ENCODE measurements at places on chromosomes 6 and 20. TPM values are rescaled to one million over a fixed set of nuclear protein-coding genes. Genes with fewer than 3 reads are reported as not detected.

DNA sequence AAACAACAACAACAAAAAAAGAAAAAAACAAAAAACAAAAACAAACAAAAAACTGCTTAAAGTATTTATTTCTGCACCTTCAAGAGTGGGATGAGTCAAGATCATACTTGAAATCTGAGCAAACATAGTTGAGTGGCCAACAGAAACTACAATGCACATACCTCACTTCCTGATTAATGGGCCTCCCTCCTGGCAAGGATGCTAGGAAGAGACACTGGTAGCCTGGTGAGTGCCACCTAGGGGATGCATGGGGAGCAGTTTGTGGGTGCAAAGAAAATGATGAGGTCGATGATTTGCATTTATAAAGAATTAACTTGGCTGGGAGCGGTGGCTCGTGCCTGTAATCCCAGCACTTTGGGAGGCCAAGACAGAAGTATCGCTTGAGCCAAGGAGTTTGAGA, 808.1 kb downstream of the MAFB start:
- DNase-seq, result no peak
- peaks cover 14% of the 10 kb centered on the region for H3K36me3 ChIP-seq
- H3K27me3 ChIP-seq, result no peaks in the 10 kb centered on the region
- no peak overlapping the region for H3K4me3 ChIP-seq
- H3K27ac ChIP-seq, result no peak overlapping the region

SYS1 gene
- 15.4 TPM for total RNA-seq

DNA sequence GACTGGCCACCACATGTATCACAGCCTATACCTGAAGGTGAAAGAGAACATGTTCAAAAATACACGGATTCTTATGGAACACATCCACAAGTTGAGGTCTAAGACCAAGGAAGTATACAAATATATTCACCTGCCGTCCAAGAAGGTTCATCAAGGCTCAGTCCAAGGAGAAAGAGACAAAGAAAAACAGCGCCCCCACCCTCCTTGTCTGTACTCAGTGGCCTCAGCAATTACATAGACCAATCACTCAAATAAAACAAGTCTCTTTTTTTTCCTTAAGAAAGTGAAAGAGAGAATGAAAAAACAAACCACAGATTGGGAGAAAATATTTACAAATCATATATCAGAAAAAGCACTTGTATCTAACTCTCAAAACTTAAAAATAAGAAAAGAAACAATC, 19.5 kb downstream of the CPXM1 start:
- H3K4me3 ChIP-seq, result no peak overlapping the region
- no peak overlapping the region for H3K27ac ChIP-seq
- no peak for DNase-seq
- H3K4me1 ChIP-seq, result no peaks in the 10 kb centered on the region
- no peaks in the 10 kb centered on the region for H3K36me3 ChIP-seq

DNA sequence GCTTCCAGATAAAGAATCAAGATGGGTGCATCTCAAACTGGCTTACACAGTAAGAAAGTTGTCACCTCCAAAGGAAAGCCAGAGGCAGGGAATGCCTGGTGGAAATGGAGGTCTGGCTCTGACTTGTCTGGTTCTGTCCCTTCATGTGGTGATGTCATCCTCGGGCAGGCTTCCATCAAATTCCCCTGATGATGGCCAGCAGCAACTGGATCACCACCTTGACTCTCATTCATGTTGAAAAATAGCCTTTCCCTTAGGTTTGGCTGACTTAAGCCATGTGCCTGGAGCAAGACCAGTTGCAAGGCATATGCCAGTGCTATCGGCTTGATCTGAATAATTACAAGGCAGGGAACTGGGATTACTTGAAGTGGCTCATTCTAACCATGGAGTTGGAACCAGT, 28.8 kb downstream of the IMPG1 start:
- H3K27ac ChIP-seq, result no peak overlapping the region
- no peak overlapping the region for H3K4me3 ChIP-seq
- peaks cover 23% of the 10 kb centered on the region for H3K4me1 ChIP-seq
- H3K27me3 ChIP-seq, result peaks cover 10% of the 10 kb centered on the region
- no peaks in the 10 kb centered on the region for H3K36me3 ChIP-seq

GUCA1A gene
- 10.9 TPM for total RNA-seq

- H3K27me3 ChIP-seq, result no peaks in the 10 kb centered on the region
- no peaks in the 10 kb centered on the region for H3K36me3 ChIP-seq
- peak overlapping the region; percentile 74 for H3K27ac ChIP-seq
- peak overlapping the region; percentile 32 for H3K4me3 ChIP-seq
- peaks cover 78% of the 10 kb centered on the region for H3K4me1 ChIP-seq
- no peak for DNase-seq
Observed at GRCh38 chr6:159978291-159979135, 9.6 kb downstream of the IGF2R start.

- DNase-seq, result no peak
- H3K36me3 ChIP-seq, result peaks cover 9% of the 10 kb centered on the region
Observed at GRCh38 chr6:85251300-85251699, 198.6 kb upstream of the NT5E start.

DNA sequence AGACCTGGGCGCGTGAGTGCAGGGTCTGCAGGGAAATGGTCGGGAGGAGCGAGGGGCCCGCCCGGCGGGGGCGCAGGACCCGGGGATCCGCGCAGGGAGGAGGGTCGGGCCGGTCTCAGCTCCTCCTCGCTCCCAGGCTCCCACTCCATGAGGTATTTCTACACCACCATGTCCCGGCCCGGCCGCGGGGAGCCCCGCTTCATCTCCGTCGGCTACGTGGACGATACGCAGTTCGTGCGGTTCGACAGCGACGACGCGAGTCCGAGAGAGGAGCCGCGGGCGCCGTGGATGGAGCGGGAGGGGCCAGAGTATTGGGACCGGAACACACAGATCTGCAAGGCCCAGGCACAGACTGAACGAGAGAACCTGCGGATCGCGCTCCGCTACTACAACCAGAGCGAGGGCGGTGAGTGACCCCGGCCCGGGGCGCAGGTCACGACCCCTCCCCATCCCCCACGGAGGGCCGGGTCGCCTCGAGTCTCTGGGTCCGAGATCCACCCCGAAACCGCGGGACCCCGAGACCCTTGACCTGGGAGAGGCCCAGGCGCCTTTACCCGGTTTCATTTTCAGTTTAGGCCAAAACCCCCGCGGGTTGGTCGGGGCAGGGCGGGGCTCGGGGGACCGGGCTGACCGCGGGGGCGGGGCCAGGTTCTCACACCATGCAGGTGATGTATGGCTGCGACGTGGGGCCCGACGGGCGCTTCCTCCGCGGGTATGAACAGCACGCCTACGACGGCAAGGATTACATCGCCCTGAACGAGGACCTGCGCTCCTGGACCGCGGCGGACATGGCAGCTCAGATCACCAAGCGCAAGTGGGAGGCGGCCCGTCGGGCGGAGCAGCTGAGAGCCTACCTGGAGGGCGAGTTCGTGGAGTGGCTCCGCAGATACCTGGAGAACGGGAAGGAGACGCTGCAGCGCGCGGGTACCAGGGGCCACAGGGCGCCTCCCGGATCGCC, 54.2 kb upstream of the HLA-A start:
- DNase-seq, result peak; percentile 71
- peak overlapping the region; percentile 72 for H3K4me3 ChIP-seq
- H3K27ac ChIP-seq, result no peak overlapping the region

DNA sequence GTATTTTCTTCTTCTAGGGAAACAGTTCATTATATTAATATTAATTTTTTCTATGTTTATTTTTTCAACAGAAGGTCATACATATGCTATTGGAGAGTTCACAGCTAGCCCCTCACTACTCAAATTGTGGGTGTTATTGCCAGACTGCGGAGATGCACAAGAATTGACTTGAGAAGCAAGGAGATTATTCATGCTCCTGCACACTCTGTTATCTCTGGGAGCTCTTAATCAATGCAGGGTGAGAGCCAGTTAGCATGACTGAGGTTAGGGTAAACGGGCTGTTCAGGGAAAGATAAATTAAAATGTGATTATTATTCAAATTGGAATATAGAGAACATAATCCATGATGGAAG, 48.9 kb upstream of the DEFB112 start:
- no peaks in the 10 kb centered on the region for H3K36me3 ChIP-seq
- H3K4me3 ChIP-seq, result no peak overlapping the region
- H3K4me1 ChIP-seq, result 0 out of 2 replicates have a peak, but pooled peaks cover 3% of the 10 kb centered on the region
- DNase-seq, result no peak

DNA sequence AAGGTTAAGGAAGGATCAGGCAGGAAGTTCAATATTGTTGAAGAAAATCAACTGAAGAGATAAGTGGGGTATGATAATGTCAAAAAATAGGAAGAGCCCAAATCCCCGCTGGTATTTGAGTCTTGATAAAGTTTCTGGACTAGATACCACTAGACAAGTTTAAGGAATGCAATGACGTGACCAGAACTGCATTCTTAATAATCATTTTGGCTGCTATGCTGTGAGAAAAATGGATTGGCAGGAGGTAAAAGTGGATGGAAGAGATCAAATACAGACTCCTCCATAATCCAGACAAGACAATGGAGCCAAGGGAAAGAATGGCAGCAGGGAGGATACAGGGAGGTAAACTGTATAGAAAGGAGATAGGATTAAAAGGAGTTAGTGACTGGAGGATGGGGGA, 128.2 kb downstream of the COL12A1 start:
- H3K4me1 ChIP-seq, result peaks cover 7% of the 10 kb centered on the region
- no peak overlapping the region for H3K4me3 ChIP-seq
- no peaks in the 10 kb centered on the region for H3K27me3 ChIP-seq
- DNase-seq, result no peak

- H3K27ac ChIP-seq, result peak overlapping the region; percentile 6
- H3K4me1 ChIP-seq, result peaks cover 7% of the 10 kb centered on the region
- peaks cover 28% of the 10 kb centered on the region for H3K27me3 ChIP-seq
- H3K36me3 ChIP-seq, result no peaks in the 10 kb centered on the region
Observed at GRCh38 chr20:62470001-62470400, 5.8 kb downstream of the GATA5 start.

DNA sequence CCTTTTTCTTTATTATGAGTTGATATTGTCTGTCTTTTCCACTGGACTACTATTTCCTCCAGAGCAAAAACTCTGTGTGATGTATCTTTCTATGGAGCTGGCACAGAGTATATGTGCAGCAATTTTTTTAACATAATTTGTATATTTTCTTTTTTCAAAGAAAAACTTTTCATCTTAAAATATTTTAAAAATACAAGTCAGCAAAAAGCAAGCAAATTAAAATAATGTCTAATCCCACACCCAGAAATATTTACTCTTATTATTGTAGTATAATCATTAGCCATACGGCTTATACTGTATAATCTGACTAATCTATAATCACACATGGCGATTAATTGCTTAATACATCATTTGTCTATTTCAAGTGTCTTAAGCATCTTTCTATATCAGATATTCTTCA, 49.7 kb upstream of the BTN3A2 start:
- H3K4me3 ChIP-seq, result peak overlapping the region; percentile 88
- no peaks in the 10 kb centered on the region for H3K27me3 ChIP-seq
- DNase-seq, result no peak
- H3K4me1 ChIP-seq, result peaks cover 6% of the 10 kb centered on the region

GRCh38 chr6:90835596-90836212, 248.8 kb upstream of the MAP3K7 start:
- DNase-seq, result no peak
- no peak overlapping the region for H3K27ac ChIP-seq
- no peak overlapping the region for H3K4me3 ChIP-seq
- H3K36me3 ChIP-seq, result peaks cover 3% of the 10 kb centered on the region
- H3K4me1 ChIP-seq, result no peaks in the 10 kb centered on the region
- no peaks in the 10 kb centered on the region for H3K27me3 ChIP-seq

ASXL1 gene
- total RNA-seq, result 20.7 TPM

PCK1 gene
- 0.17 TPM for total RNA-seq

DNA sequence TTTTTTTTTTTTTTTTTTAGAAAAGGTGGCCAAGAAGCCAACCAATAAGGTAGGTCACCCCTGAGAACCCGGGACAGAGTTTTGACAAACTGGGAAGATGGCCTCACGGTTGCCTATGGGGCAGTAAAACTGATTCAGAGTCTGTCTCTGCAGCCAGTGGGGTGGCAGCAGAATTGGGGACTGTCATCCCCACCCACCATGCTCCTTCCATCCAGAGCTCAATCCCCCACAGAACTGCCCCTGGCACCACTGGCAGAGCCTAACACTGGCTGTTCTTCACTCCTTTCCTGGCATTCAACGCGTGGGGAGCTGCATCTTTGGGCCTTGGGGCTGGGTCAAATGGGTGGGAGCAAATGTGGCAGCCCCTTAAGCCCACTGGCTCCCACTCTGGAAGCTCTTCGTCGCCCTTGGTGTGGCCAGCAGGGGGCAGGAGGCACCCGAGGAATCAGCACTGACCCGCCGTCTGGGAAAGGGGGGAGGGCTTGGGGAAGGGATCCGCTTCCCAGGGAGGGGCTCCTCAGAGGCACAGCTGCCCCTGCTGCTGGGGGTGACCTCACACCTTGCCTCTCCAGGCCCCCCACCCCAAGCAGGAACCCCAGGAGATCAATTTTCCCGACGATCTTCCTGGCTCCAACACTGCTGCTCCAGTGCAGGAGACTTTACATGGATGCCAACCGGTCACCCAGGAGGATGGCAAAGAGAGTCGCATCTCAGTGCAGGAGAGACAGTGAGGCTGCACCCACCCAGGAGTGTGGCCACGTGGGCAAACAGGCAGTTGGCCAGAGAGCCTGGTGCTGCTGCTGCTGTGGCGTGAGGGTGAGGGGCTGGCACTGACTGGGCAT, 10.4 kb downstream of the CD40 start:
- peaks cover 12% of the 10 kb centered on the region for H3K36me3 ChIP-seq
- peaks cover 17% of the 10 kb centered on the region for H3K27me3 ChIP-seq
- no peak overlapping the region for H3K27ac ChIP-seq
- no peak overlapping the region for H3K4me3 ChIP-seq

DNA sequence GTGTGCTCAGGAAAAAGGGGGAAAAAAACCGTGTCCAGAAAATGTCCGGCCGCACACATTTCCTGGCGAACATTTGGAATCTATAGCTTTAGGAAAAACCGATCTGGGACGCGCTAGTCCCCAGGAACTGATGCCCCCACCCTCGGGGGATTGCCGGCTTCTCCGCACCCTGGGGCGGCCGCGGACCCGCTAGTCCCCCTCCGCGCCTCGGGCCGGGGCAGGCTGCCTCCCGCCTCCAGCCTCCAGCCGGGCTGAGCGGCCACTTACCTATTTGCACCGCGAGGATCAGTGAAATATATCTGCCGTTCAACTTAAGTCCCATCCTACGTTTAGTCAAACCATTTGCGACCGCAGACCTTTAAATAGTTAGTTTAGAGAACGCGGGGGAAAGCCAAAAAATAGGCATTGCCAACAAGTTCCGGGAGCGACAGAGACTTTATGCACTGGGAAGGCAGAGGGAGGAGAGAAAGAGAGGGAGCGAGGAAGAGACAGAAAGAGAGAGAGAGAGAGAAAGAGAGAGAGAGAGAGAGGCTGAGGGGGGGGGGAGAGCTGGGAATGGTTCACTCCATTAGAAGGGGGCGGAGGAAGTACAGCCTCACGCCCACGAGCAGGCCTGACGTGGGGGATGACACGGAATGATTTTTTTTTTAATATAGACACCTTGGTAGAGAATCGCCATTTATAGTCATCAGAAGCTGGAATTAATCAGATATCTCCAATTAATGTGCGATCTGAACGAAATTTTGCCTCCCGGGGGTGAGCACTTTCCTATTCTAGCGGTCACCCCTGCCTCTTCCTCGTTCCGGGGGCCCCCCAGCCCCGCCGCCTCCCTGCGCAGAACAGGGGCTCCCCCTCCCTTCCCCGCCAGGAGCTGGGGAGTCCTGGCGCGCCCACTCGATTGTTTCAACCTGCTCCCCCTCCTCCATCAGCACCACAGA, at the start of gene NRN1:
TSS of gene NRN1 (minus strand) at position 498 of the 938 bp plus-strand sequence. CDS start at position 322, 176 bp downstream.
- H3K27ac ChIP-seq, result no peak within 1 kb of the TSS
- H3K36me3 ChIP-seq, result no peaks in the 10 kb centered on the region
